ENCODE measurements at places on chromosomes 12 and 14. TPM values are rescaled to one million over a fixed set of nuclear protein-coding genes. Genes with fewer than 3 reads are reported as not detected.

PLCZ1 gene
- not detected for total RNA-seq

ZBTB1 gene
- 38.2 TPM for total RNA-seq

KRT73 gene
- not detected for total RNA-seq

PGF gene
- 4.7 TPM for total RNA-seq

SPRYD3 gene
- total RNA-seq: 21.4 TPM

TMEM119 gene
- total RNA-seq: 0.46 TPM

SERPINA12 gene
- total RNA-seq: not detected

PEBP1 gene
- total RNA-seq: 367 TPM

TGM1 gene
- total RNA-seq: not detected

RTL1 gene
- not detected for total RNA-seq

GSC gene
- not detected for total RNA-seq

B4GALNT1 gene
- total RNA-seq: 11.7 TPM

OR6C3 gene
- total RNA-seq: not detected

TAS2R19 gene
- 2.4 TPM for total RNA-seq

KRT7 gene
- total RNA-seq: 6.2 TPM

TBC1D30 gene
- total RNA-seq: 0.15 TPM

LHX5 gene
- total RNA-seq: not detected

CELA1 gene
- not detected for total RNA-seq

SLCO1A2 gene
- total RNA-seq: not detected

MMP17 gene
- 109 TPM for total RNA-seq

KRT82 gene
- total RNA-seq: not detected

RNU6-8 gene
- total RNA-seq: not detected

SYNE3 gene
- 8.3 TPM for total RNA-seq

POTEM gene
- not detected for total RNA-seq

PTPRO gene
- total RNA-seq: not detected

PAH gene
- not detected for total RNA-seq

SLC35E3 gene
- total RNA-seq: 2.0 TPM

CRIP2 gene
- 41.3 TPM for total RNA-seq

ABCD2 gene
- total RNA-seq: under 0.01 TPM

PDE3A gene
- total RNA-seq: 70.5 TPM

C14orf119 gene
- 50.5 TPM for total RNA-seq

GDF3 gene
- not detected for total RNA-seq

TBX3 gene
- 0.34 TPM for total RNA-seq

PRICKLE1 gene
- total RNA-seq: 1.8 TPM

GSG1 gene
- total RNA-seq: not detected

LRRC10 gene
- not detected for total RNA-seq

LALBA gene
- total RNA-seq: not detected

SRRM4 gene
- total RNA-seq: not detected

MRPL42 gene
- 40.3 TPM for total RNA-seq

OR6C75 gene
- not detected for total RNA-seq

OAS1 gene
- 121 TPM for total RNA-seq

PPM1H gene
- total RNA-seq: 77.8 TPM

MGP gene
- not detected for total RNA-seq

SLC15A4 gene
- total RNA-seq: 67.4 TPM

PZP gene
- total RNA-seq: not detected

SOAT2 gene
- not detected for total RNA-seq

BICDL1 gene
- total RNA-seq: under 0.01 TPM

CLEC4D gene
- total RNA-seq: not detected

All from melanocyte of skin (primary cell).